ENCODE measurements at places on chromosomes 1 and 21. TPM values are rescaled to one million over a fixed set of nuclear protein-coding genes. Genes with fewer than 3 reads are reported as not detected.

Gene ITGB3BP
- 50.2 TPM for total RNA-seq

- DNase-seq: no peak
These were observed 77.5 kb downstream of the PAPPA2 start for GRCh38 chr1:176540428-176540827.

GRCh38 chr1:245715291-245715701 is 560.5 kb downstream of the KIF26B start:
- DNase-seq: no peak

Gene FCRL5
- 0.70 TPM for total RNA-seq

Gene AZIN2
- total RNA-seq: 0.89 TPM

DNA sequence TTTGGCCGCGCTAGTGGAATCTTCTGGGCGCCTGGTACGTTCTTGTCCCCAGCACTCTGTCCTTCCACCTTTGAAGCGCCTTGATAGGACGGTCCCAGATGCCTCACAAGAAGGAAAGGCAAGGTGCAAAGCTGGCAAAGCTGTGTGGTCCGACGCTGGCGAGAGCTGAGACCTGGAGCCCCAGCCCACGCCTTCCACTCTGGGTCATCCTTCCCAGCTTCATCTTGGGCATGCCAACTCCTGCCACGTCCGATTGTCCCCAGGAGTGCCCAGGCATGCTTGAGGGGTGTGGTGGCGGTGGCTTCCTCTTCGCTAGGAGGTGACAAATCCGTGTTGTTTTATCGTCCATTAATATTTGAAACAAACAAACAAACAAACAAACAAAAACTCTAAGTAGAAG is 123.9 kb upstream of the DPYD start:
- no peak for DNase-seq

- DNase-seq: no peak
These were observed 213.4 kb downstream of the USP25 start for GRCh38 chr21:15943009-15943666.

Gene PRAMEF10
- not detected for total RNA-seq

GRCh38 chr1:39214998-39215873 is 10.7 kb downstream of the MACF1 start:
- DNase-seq: no peak

DNA sequence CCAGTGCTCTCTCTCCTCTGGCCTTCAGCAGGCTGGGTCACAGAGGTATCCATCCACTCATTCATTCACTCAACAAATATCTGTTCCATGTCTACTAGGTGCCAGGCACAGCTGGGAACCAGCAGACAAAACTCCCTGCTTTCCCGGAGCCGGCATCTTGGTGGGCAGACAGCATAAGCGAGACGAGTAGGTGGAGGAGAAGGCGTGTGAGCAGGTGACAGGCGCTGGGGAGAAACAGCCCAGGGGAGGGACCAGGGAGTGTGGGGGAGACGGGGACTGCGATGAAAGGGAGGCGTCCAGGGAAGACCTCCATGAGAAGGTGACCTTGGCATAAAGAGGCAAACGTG is 11.0 kb upstream of the KCNAB2 start:
- DNase-seq: no peak

Gene NOTCH2NLA
- 16.2 TPM for total RNA-seq

Gene F3
- 7.6 TPM for total RNA-seq

Gene C2CD2
- 14.9 TPM for total RNA-seq

Gene SMIM12
- 34.6 TPM for total RNA-seq

GRCh38 chr21:31566064-31566463 is 93.4 kb upstream of the SOD1 start:
- no peak for DNase-seq

- no peak for DNase-seq
These were observed 25.6 kb downstream of the RUNX1 start for GRCh38 chr21:35023396-35024070.

Gene B3GALT6
- total RNA-seq: 20.0 TPM

GRCh38 chr1:204634260-204634910 is 51.2 kb downstream of the LRRN2 start:
- no peak for DNase-seq

Gene UBE2U
- total RNA-seq: not detected

Gene SDC3
- total RNA-seq: 31.1 TPM

GRCh38 chr21:38956007-38956406 is 150.3 kb downstream of the ETS2 start:
- DNase-seq: no peak

DNA sequence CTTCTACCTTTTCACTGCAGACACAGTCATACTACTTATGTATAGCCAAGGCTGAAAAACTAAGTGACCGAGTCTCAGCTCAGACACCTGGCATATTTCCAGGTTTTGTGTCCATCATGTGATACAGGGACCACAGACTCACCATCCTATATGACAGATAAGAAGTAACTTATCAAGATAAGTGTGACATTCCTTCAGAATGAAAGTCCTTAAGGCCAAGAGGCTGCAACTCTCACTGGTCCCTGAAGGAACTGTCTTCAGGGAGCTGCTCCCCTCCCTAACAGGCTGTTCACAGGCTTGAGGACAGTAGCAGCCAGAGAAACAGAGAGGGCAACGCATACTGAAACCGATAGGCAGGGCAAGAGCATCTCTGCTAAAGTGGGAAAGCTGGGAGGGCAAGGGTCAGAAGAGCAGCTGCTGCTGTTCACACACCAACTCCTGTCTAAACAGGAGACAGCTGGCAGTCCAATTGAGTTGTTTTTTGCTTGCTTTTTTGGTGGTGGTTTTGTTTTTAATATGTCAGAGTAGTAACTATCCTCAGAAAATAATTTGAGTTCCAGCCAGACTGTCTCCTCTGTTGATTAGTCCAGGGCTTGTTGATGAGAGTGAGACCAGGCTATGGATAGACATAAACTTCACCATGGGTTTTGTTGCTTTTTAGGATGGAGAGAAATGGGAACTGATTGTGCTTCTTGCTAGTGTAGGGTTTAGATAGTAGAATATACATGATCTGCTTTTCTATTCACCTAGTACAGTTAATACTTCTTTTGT is 67.7 kb downstream of the MACF1 start:
- no peak for DNase-seq

Gene SPATA46
- not detected for total RNA-seq

DNA sequence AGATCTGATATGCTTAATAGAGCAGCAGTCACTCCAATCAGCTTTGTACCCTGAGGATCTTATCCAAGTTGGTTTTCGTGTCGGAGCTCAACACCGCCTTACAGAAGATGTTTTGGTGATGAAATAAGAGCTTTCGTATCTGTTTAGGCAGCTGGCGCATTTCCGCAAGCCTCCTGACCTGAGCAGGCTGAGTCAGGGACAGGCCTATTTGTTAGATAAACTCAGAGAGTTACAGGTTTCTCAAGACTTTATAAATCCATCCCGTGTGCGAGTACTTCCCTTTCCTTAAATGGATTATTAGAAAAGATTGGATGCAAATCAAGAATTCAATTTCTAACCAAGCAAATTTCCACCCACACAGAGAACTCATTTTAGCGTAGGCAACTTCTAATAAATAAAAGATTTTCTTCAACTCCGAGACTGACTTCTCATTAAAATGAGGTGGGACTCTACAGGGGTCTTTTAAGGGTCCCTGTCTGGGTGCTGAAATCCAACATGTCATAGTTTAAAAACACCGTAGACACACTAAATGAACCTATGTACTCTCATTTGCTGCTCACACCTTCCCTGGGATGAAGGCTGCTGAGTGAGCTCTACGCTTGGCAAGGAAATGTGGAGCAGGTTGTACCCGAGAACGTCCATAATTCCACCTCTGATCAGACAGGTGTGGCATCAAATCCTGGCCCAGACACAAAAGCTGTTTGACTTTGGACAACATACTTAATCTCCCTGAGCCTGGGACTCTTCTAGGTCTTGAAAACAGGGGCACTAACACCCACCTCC is 106.9 kb upstream of the F3 start:
- no peak for DNase-seq

GRCh38 chr1:227864882-227865281 is 49.4 kb downstream of the PRSS38 start:
- DNase-seq: no peak

GRCh38 chr1:201267481-201268229 is 15.7 kb upstream of the PKP1 start:
- DNase-seq: no peak

GRCh38 chr1:26434161-26434752 is 2.1 kb downstream of the DHDDS start:
- DNase-seq: no peak

GRCh38 chr1:232629250-232630046 is 485 bp downstream of the SIPA1L2 start:
- peak; percentile 60 for DNase-seq

Gene SHE
- 1.1 TPM for total RNA-seq

Gene RNU1-4
- total RNA-seq: 1,197 TPM

Gene ARHGAP30
- 0.52 TPM for total RNA-seq

GRCh38 chr1:11184973-11185372 is 4.2 kb upstream of the ANGPTL7 start:
- DNase-seq: no peak

- DNase-seq: no peak
These were observed 27.8 kb downstream of the FBXO42 start for GRCh38 chr1:16324456-16324890.

DNA sequence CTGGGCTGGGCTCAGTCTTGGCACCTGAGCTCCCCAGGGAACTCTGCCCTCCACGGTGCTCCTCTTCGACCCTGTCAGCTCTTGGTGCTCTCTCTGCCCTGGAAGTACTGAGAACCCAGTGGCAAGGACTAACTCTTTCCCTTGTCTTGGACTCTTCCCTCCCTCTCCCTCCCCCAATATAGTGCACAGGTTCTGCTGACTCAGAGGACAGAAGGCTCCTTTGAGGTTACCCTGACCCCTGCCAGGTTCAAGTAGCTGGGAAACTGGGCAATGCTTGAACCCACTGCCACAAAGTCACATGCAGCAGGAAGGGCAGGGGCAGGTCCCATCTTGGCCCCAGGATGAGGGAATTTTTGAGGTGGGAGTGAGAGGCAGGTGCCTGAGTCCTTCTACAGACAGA is 20.3 kb downstream of the KCNQ4 start:
- no peak for DNase-seq

- peak; percentile 72 for DNase-seq
These were observed 2.2 kb upstream of the ARHGAP30 start for GRCh38 chr1:161071886-161072371.

DNA sequence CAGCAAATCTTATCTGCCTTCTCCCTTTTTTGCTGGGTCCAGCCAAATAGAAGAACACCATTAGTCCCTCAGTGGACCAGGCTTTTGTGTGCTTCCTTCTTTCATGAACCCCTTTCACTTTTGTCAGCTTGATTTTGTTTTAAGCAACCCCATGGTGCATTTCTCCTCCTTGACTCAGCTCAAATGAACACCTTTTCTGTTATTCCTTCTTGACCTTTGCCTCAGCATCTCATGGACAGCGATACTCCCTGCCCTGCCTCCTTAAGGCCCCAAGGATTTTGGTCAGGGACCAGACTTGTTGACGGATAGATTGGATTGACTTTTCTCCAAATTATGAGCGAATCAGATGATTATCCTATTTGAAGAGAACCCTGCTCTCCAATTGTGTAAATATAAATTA is 356.6 kb upstream of the USP24 start:
- no peak for DNase-seq

- no peak for DNase-seq
These were observed 23.3 kb downstream of the ETNK2 start for GRCh38 chr1:204128464-204128963.

- DNase-seq: no peak
These were observed 154.3 kb downstream of the PDE4B start for GRCh38 chr1:65946960-65947359.

GRCh38 chr1:8822373-8823294 is 5.2 kb upstream of the RERE start:
- no peak for DNase-seq

Gene PPM1J
- total RNA-seq: 22.6 TPM

Gene LRRC39
- total RNA-seq: 0.25 TPM

Gene FAM151A
- total RNA-seq: 0.11 TPM

Gene WDTC1
- total RNA-seq: 24.9 TPM

DNA sequence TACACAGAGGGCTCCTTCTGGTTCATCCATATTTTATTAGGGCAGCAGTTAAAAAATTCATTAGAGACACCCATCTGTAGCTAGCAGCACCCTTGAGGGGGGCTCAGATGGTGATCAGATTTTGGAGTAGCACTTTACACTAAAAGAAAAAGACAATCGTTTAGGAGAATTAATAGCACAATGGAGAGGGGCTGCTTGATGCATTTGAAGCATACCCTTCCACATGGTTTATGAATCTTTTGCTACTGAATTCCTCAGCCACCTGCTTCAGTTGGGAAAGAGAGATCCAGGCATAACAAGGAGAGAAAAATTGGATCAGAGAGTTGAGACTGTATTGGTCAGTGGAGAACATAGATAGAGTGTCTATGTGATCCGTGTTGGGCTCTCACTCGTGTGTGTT is 54.4 kb downstream of the DISC1 start:
- DNase-seq: no peak

Gene TSPAN2
- total RNA-seq: 12.0 TPM

- DNase-seq: no peak
These were observed 41.1 kb upstream of the IL19 start for GRCh38 chr1:206729507-206729906.

DNA sequence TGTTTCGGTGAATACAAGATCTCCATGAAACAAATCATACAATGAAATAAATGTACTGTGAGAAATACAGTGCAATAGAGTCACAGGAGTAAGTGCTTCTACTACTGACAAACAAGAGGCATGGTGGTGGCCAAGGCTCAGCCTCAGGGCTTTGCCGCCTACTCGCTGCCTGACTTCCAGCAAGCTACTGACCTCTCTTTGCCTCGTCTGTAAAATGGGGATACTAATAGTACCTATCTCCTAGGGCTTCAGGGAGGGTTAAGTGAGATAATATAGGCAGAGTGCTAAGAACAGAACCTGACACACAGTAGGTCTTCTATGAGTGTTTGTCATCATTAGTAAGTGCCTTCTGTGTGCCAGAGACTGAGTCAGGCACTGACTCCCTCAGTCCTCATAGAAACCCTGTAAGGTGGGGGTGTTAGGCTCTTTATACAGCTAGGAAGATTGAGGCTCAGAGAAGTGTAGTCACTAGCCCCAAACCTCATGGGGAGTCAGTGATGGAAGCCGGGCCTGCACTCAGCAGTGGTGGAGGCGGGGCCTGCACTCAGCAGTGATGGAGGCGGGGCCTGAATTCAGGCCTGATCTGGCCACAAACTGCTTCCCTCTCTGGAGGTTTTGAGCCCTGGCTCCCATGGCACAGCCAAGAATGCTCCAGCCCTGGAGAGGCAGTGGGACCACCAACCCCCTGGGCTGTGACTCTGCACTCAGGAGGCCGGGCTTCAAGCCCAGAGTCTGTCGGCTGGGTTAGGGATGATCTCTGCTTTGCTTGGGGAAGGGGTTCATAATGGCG is 6.8 kb downstream of the BSND start:
- peak; percentile 44 for DNase-seq

GRCh38 chr1:64212031-64212430 is 8.6 kb downstream of the UBE2U start:
- DNase-seq: no peak

DNA sequence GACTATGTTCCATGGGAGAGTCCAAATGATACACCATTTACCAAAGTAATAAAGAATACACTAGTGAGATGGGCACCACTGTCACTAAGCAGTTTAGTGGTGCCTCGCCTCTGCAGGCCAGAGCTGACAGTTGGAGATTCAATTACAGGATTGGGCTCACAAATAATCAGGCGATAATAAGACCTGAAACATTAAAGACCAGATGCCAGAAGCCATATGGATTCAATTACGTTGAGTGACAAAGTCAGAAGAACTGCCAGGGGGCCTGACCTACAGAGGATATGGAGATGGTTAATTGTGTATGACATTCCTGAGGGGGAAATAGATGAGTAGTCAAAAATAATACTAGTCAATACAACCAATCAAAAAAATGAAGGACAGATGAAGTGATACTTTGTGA is 65.2 kb upstream of the ST6GALNAC5 start:
- no peak for DNase-seq

Data from WTC11 (cell line).